Fibroblast of skin of left quadriceps (primary cell): ENCODE measurements at places on chromosomes 5 and 9.

GRCh38 chr9:130205912-130206311, 33.7 kb downstream of the NCS1 start:
- no peak for DNase-seq

- DNase-seq, result no peak
Observed at GRCh38 chr5:169190849-169191248, 110.1 kb downstream of the SLIT3 start.

DNA sequence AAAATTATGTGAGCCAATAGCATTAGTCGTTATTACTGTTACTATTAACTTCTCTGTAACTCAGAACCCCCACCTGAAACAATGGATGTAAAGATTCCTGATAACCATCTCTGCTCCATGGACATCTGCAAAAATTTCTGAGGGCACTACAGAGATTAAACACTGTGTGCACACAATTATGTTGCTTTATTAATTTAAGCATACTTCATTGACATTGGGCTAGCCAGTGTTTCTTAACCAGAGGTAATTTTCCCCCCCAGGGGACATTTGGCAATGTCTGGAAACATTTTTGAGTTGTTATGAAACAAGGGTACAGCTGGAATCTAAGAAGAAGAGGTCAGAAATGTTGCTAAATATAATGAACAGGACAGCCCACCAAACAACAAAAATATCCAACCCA, 19.3 kb downstream of the SLIT3 start:
- DNase-seq, result no peak

DNA sequence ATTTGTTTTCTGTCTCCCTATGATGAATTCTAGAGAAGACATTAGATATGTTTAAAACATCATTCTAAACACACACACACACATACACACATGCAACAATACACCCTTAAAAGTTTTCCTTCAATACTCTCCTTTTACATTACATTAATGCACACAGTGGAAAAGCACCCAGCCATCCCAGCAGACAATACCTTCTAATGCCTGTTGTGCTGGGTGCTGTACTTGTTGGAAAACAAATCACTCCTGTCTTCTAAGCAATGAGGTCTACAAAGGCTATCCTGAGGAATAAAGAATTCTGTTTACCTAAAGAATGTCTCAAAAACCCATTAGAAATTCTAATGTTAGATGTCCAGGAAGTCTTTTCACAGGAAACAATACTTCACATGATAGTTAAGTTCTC, 259.1 kb upstream of the PPP1R2B start:
- no peak for DNase-seq
